ENCODE measurements at places on chromosomes 3 and 15.

DNA sequence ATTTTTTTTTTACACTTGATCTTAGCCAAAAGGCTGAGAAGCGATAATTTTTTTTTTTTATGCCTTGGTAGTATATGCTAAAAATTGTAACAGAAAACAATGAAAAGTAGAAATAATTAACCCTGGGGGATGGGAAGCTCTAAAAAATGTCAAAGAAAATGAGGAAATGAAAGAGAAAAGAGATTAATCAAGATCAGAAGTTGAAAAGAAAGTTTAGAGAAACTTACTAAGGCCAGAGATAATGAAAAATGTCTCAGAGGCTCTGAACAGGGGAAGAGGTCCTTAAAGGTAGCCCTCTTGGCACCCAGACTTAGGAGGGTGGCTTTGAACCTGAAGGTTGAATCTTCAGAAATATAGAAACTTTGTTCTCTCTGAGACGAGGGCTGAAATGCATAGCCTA, 58.6 kb upstream of the ZBED2 start:
- DNase-seq: no peak

DNA sequence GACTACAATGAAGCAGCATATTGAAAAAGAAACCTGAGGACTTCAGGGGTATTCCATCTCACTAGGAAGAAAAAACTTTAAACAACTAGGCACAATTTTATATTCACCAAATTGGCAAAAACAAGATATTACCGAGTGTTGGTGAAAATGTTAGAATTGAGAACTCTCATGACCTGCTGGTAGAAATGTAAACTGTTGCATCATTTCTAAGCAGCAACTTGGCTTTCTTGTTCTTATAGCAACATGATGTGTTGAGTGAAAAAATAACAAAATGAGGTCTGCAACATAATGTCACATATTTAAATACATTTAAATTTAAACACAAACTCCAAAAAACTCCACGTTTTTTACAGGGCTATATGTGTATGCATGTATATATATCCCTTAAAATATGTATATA, 59.0 kb upstream of the SPPL2A start:
- no peak for DNase-seq

DNA sequence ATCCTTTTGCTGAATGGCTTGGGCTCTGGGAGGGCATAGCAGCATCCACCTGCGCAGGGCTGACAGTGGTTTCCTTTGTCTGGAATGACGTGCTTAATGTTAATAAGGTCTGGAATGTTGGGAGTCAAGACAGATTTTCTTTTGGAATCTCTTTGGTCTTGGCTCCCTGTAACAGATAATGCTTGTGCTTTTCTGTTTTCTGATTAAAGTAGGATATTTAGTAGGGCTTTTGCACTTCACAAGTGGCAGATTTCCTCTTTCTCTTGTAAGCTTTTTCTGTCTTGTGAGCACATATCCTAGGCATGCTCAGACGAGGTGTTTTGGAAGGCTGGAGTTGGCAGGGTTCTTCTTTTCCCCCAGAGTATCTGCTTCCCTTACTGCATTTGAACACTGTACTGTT, 189.6 kb downstream of the GHSR start:
- no peak for DNase-seq

DNA sequence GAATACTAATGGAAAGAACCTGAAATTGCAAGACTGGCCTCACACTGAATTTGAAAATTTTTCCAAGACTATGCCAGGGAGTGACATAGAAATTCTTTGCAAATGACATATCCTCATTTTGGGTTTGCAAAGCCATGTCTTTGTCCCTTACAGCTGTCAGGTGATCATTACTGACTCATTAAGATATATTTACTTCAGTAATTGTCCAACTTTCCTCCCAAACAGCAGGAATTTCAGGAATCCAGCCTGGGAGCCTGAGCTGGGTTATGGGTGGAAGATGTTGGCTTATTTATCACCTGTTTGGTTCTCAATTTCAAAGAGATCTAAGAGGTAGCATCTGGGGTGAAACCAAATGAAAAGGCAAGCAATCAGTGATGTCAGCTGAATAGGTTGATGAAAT, 111.6 kb upstream of the ACP3 start:
- no peak for DNase-seq

DNA sequence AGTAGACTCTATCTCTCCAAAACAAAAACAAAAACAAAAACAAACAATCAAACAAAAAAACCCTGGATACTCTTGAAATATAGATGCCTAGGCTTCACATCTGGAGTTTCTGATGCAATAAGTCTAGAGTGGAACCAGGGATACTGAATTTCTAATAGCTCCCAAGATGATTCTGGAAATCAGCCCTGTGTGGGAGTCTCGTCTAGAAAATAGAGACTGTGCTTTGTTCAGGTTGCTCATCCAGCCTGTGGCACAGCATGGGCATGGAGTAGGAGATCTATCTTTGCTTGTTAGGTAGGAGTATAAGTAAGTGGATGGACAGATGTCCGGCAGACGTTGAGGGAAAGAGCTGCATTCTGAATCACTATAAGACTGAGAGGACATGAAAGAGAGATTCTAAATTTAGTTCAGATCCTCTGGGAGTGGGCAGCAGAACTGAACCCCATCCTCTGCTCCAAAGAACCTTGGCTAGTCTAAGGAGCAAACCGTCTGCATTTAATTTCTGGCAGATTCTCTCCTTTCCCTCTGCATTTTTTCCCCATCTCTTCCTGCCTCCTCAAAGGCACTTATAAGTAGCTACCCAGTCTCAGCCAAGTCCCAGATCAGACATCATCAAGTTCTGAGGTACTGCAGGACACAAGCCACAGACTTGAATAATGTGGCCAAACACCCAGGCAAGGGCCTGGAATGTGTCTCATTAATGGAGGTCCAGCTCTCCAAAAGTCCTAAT, 92.6 kb upstream of the STRIT1 start:
- no peak for DNase-seq

- DNase-seq: no peak
These were observed 15.4 kb downstream of the BCL2L10 start for GRCh38 chr15:52097180-52097579.

DNA sequence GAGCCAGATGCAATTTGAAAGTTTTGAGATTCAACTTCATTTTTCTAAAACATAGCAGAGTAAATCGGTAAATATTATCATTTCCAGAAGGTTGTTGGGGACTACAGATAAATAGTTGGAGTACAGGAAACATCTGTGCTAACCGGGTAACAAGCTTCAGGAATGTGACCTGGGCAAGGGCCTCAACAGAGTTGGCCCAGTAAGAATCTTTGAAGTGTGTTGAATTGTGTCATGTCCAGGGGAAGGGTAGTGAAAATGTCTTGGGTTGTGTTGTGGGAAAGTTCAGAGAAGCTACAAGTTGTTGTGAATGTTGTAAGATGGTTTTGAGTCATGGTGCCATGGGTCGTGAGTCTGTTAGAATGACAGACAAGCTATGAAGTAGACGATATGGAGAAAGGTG, 35.7 kb downstream of the SQOR start:
- DNase-seq: no peak

DNA sequence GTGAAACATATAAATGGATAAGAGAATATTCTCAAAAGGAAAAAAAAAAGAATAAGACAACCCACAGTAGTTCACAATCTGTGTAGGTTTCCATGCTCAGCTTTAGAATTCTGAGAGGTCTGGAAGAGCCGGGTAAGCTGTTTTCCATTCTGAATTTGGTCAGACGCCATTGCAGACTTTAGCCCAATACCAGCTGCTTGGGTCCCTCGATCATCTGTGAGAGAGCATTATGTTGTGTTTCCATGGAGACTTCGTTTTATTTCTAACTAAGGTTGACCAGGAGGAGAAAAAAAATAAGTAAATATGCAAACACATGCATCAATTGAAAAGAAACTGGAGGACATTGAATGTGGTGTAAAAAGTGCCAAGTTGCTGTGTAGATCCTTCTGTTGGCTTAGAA, 25.5 kb downstream of the KCNAB1 start:
- no peak for DNase-seq

DNA sequence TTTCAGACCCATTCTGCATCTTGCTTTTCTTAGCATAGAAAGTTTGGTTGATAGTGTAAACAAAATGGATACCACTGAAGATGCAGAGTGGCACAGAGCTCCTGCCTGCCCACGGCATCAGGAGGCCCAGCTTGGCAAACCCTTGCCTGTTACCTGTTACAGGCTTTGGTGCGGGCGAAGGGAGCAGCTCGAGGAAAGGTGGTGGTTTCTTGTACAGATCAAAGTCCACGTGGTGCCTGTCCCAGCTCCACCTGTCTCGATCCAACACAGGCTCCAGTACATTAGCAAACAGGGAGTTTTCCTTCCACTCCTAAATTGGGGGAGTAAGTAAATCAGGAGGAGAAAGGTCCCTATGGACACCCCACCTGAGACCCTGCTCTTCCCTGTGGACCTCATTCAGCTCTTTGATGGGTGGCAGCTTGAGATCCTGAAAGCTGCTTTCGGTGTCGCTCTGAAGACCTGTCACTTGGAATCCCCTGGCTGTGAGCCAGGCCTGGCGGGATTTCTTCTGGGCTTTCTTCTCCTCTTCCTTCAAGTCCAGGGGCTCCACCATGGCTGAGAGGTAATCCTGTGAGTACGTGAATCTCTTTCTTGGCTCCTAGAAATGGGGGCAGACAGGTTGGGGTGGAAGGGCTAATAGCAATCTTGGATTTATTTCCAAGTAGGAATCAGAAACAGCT, 35.7 kb downstream of the ACAD9 start:
- no peak for DNase-seq

DNA sequence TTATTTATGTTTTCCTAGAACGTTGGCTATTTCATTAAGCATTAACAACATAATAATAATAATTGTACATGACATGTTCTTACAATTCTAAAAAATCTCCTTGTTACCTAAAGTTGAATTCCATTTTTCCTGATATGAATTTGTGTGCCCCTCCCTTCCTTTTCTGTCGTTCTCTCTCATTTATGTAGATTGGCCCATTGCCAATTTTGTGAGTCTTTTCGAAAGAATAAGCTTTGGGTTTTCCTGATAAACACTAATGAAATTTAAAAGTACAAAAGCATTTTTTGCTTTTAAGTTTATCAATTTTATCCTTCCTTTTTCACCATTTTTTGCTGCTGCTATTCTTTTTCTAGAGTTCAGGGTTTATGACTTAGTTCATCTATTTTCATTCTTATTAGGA, 44.9 kb downstream of the PRR23E start:
- no peak for DNase-seq

GRCh38 chr3:8816106-8816505, 46.7 kb upstream of the OXTR start:
- no peak for DNase-seq

DNA sequence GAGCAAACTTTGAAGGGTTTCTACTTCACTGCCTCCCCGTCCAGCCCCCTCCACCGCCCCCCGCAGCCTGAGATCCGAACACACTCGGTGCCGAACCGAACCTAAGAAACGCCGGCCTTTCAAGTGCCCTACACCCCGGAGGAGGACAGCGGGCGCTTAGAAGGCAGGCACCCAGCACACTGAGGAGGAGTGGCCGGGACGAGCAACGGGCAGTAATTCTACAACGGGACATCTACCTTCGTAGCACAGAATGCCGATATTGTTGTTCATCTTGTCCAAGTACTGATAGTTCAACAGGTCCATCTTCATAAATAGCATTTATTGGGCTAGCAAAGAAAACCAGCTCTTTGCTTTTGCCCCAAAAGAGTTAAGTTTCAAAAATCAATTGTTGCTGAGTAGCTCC, 513 bp downstream of the VGLL4 start:
- DNase-seq: peak; percentile 25

DNA sequence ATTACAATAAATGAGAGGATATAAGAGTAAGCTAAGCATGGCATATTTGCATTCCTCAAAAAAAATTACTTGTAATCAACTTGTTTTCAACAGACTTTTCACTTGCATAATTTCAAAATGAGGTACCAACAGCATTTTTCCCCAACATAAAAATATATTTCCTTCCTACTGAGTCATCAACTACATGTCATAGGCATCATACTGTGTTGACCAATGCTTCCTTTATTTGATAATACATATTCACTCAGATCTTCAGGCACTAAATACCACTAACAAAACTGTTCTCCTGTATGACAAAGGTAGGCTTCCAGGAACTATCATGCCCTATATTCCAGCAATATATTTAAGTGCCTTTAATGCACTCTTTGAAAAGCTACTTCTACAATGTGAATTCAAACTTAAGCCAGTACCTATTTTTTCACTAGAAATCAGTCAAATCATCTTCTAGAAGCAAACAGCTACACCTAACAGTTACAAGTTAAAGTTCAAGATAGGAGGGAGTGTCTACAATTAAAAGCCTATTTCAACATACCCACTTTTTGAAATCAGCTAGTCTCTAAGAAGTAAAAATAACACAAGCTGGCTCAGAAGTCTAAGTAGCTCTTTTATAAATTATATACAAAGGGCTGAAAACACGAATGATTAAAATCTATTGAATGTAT, 11.3 kb downstream of the ADAM10 start:
- no peak for DNase-seq

DNA sequence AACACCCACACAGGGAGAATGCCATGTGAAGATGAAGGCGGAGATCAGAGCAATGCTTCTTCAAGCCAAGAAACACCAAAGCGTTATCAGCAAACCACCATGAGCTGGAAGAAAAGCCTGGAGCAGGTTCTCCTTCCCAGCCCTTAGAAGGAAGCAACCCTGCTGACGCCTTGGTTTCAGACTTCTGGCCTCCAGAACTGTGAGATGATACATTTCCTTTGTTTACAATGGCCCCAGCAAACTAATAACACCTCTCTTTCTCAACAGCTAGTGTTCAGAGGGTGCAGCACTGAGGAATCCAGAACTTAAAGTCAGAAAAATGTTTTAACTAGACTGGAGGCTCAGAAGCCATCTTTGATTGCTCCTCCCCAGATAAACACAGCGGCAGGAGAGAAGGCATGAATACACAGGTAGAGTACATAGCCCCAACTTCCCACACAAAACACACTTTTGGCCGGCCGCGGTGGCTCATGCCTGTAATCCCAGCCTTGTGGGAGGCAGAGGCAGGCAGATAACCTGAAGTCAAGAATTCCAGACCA, 132.4 kb upstream of the LPP start:
- DNase-seq: no peak

- DNase-seq: peak; percentile 29
These were observed 89.5 kb upstream of the CHD2 start for GRCh38 chr15:92810418-92811138.

GRCh38 chr3:9135930-9136525, 113.4 kb downstream of the SRGAP3 start:
- no peak for DNase-seq

DNA sequence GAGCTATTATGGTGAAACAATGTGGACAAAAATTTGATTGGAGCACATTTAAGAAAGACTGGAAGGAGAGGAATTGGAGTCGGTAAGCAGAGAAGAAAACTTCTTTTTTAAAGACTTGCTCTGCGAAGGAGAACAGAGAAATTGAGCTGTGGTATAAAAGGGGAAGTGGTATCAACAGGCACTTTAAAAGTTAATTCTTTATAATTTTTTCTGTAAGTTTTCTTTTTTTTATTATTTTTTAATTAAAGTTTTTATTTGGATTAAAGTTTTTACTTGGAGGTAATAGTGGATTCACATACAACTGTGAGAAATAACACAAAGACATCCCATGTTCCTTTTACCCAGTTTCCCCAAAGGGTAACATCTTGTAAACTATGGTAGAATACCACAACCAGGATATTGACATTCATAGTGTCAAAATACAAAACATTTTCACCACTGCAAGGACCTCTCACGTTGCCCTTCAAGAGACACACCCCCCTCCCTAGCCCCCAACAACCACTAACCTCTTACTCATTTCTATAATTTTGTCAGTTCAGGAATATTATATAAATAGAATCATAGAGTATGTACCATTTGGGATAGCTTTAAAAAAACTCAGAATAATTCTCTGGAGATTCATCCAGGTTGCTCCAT, 33.8 kb upstream of the XIRP1 start:
- no peak for DNase-seq

GRCh38 chr3:133443649-133444422, 44.0 kb downstream of the BFSP2 start:
- no peak for DNase-seq

Measured in activated naive CD4-positive, alpha-beta T cell treated with anti-CD3 and anti-CD28 coated beads, Interleukin-2, amount 50 U/mL, for 16 hours (primary cell).